Thymus (tissue), 14 donors: ENCODE measurements at places on chromosomes 3 and 15. TPM values are rescaled to one million over a fixed set of nuclear protein-coding genes. Genes with fewer than 3 reads are reported as not detected.

GRCh38 chr3:171277456-171278298 is 182.5 kb downstream of the TNIK start:
- no peak for DNase-seq

DNA sequence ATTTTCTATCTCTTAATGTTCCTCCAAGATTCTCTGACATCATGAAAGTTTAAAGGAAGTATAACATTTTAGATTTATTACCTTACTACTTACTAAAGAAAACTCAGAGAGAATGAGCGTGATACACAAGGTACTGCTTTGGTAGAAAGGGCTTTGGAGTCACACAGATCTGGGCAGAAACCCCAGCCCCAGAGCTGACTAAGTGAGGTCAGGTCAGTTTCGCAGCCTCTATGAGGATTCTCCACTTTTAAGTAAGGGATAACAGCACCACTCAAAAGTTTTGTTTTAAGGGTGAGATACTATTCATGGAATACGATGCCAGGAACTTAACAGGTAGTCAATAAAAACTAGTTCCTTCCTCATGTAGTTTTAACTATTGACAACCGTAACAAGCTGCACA is 76.1 kb downstream of the CLDN11 start:
- DNase-seq = no peak

DNA sequence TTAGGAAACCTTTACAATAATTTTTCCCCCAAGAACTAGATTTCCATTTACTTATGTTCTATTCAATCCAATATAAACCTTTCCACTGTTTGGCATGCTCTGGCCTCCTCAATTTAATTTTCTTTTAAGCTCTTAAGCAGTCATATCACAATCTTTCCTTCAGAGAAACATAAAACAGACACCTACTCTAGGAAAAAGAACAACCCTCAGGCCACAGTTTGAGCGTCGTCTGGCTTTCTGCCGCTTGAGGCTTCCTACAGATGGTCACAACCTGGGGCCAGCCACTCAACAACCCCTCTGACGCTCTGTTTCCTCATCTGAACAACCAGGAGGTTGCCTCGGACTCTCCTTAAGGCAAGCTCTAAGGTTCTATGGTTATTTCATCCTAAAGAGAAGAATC is 143.3 kb downstream of the ADAMTS17 start:
- DNase-seq = no peak

Gene AHSG
- total RNA-seq = 0.33 TPM

DNA sequence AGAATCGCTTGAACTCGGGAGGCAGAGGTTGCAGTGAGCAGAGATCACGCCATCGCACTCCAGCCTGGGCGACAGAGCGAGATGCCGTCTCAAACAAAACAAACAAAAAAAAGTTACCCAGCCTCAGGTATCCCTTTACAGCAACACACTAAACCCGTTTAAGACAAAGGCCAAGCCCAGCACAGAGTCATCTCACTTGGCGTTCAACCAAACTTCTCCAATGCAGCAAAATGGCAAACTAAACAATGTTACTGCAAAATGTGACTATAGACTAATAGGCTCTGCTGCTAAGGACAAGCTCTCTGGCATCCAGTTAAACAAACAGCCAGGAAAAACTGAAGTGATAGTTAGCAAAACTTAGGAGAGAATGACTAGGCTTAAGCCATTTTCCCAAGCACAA is 6.4 kb upstream of the FAM219B start:
- no peak for DNase-seq
